ENCODE measurements at places on chromosomes 3 and 15.
A peak's percentile ranks its signal among the peaks of the same experiment; 100 is the strongest.

GRCh38 chr3:116322750-116323375 is 122.4 kb downstream of the LSAMP start:
- DNase-seq = no peak

GRCh38 chr3:103077910-103078309 is 643.1 kb downstream of the ZPLD1 start:
- no peak for DNase-seq

DNA sequence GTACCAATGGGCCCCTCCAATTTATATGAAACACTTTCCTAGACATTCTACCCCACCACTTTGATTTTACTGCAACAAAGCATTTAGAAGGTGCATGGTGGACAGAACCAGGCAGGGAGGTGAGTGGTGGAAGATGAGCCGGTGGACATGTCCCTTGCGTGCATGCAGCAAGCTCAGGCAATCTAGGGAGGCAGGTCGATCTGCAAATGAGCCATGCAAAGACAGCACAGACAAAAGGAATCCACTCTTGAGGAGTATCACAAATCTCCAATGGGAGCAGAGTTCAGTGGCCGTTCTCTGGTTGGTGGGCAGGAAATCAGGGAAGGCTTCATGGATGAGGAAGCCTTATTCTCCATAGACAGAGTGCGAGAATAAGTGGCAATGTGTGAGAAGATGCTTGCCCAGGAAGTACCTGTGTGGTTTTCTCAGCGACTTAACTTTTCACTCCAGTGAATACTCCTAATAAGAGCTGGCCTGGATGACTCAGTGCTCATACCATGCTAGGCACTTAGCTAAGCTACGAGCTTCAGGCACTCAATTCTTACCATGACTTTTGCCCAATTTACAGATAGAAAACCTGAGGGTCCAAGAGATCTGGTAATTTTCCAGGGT is 152.5 kb downstream of the FOXP1 start:
- no peak for DNase-seq

- peak; percentile 65 for DNase-seq
Observed at GRCh38 chr3:172808969-172809546, 58.5 kb downstream of the ECT2 start.

GRCh38 chr3:49244581-49245205 is 32.3 kb downstream of the C3orf62 start:
- peak; percentile 59 for DNase-seq

DNA sequence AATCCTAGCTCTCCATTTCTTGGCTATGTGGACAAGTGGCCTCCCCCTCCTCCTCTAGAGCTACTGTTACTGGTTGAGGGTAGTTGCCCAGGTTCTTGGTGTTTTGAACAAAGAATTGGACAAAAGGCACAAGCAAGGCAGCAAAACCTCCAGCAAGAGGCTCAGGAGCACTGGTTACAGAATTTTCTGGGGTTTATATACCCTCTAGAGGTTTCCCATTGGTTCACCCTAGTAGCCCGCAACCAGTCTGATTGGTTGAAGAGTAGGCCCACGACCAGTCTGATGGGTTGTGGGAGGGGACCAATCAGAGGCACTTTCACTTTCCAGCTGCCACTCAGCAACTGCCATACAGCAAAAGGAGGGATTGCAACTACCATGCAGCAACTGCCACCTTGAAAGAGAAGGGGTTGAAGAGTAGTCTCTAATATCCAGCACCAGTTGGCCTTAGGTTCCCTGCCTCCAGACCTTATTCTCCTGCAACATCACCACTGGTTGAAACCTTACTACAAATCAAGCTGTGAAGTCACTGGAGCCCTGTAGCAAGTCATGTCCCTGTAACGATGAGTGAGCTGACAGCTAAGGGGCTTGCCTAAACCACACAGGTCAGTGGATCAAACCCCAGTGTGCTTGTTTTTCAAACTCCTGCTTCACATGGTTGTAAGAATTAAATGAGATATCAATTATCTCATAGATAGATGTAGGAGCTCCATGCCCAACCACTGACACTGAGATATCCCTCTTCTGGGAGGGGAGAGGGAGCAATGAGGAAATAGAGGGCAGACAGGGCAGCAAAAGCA is 2.9 kb upstream of the C15orf39 start:
- DNase-seq = no peak

DNA sequence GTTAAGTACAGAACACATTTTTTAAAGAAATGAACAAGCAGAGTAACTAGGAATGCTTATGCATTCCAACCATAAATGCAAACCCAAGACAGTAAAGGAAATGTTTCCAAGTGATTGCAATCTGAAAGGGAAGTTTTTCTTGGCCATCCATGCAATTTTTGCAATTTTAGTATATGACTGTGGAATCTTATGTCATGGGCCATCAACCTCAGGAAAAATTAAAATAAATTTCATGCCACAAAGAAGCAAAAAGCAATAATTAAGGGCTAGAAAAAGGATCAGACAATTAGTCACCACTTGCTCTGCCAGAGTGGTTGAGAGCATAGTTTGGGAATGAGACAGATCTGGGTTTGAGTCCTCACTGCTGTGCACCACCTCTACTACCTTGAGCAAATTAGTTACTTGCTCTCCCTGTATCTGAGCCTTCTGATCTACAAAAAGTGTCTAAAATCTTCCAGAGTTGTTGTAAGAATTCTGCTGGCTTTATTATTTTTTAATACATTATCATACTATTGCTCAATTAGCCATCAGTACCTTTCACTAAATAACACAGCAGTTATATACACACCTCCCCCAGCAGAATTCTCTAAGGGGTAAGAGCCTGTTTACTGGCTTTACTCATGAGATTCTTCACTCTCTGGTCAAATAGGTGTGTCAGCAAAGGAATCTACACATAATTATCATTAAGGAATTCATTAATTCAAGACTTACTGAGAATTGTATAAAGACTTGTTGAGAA is 49.7 kb upstream of the FBN1 start:
- DNase-seq = no peak

- no peak for DNase-seq
Observed at GRCh38 chr15:27774638-27775037, 324.5 kb downstream of the OCA2 start.

DNA sequence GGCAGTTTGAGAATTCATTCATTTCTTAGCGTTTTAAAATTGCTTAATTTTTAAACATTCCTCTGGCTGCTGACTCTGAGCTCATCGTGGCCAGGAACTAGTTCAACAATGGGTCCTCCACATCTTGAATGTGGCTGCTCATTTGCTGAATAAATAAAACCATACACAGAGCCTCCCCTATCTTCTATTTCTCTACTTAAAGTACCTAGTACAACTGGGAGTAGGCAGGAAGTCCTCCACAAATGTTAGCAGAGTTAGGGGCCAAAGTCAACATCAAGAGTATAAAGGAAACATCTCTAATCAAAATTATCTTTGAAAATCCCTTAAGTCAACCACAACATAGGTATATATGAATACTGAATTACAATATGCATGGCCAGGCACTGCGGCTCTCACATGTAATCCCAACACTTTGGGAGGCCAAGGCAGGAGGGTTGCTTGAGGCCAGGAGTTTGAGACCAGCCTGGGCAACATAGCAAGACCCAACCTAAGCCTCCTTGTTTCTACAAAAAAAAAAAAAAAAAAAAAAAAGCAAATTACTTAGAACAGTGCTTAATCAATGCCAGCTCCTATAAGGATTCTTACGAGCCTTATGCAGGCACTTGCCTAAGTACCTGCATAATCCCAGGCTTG is 57.5 kb upstream of the LMOD3 start:
- no peak for DNase-seq

GRCh38 chr3:101195951-101196713 is 124.2 kb downstream of the IMPG2 start:
- DNase-seq = peak; percentile 2

DNA sequence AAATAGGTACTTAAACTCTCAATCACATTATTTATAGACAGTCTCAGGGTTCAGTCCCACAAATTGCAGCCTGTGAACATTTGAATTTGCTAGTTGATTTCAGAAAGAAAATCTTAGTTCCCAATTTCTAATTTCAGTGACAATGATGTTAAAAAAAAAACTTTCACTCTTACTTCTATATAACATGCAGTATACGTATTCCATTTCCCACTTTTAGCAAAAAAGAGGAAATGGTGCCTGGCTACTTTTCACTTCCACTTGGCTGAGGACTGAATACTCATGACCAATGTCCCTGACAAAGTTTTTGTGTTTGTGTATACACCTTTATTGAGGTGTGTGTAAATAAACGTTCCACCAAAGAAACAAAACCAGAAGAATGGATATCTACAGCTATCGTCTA is 32.1 kb upstream of the XCR1 start:
- DNase-seq = no peak

- DNase-seq = no peak
Observed at GRCh38 chr15:70643106-70643782, 120.1 kb downstream of the UACA start.

- no peak for DNase-seq
Observed at GRCh38 chr3:87733671-87734367, 325.0 kb downstream of the CGGBP1 start.

DNA sequence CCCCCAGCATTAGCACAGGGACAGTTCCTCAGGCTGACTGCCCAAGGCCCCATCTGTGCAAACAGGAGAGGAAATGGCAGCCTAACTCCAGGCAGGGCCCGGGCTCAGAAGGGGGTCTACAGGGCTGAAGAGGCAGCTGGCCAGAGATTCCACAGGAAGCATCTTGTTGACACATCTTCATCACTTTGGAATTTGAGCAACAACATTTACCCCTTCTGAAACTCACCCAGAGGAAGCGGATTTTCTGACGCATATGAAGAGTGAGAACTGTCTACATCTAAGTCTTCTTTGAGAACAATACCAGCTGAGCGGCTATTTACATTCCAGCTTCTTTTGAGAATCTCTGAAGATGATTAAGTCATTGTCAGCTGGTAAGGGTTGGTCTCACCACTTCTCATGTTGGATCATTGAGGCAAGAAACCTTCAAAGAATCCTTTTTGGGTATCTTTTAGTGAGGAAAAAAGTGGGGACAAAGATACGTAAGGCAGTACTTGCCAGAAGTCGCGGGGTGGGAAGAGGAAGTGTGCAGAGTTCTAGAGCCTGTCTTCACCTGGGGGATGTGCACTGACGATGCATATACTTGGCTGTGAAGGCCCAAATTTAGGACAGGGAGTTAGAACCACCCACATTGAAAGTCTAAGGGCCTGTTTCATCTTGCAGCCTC is 25.4 kb upstream of the SRP14 start:
- peak; percentile 62 for DNase-seq

DNA sequence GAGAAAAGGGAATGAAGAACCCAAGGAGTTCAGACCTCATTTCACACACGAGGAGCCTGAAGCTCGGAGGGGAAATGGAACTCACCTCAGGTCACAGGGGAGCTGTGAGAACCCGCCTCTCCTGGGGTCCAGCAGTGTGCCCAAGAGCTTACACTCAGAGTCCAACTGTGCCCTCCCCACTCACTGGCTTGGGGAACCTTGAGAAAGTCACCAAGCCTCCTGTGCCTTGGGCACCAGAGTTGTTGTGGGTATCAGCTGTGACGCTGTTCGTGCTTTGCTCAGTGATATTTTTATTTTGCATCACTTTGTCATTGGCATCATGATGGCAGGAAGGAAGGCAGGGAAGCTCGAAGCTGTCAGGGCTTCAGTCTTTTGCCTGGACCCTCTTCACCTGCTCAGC is 83.4 kb downstream of the TLE3 start:
- DNase-seq = no peak

DNA sequence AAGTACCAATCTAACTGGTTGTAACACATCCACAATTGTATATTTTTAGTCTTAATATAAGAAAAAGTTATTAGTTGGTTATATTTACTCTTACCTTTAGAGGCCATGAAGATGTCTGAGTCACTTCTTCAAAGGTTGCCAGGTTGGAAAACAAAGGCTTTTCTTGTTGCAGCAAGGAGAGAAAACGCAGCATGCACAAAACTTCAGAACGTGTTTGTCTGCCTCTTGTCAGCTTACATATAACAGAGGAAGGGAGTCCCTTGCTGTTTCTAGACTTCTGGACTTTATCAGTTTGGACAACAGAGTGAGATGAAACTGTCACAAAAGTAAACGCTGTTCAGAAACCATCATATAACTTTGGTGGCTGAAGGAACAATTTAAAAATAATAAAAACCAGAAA is at the start of gene PLSCR5:
TSS of gene PLSCR5 (minus strand) at position 241 of the 400 bp plus-strand sequence. CDS start at position 107, 134 bp downstream.
- DNase-seq = no peak

GRCh38 chr3:11529281-11529680 is 114.4 kb downstream of the VGLL4 start:
- DNase-seq = no peak

DNA sequence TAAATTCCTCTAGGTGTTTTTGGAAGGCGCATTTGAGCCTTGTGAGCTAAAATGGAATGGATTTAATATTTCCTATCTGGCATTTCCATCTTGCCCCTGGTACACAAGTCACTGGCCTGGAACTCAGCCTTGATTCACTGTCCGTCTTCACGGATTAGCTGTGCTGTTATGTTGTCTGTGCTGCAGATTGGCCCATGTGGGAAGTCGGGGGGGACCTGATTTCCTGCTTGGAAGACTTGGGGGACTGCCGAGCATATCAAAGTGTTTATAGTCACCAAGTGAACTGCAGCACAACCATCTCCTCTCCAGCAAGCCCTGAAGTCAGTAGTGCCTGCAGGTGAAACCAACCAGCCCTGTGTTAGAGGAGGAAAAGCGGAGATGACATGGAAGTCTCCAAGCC is 12.2 kb downstream of the GHRL start:
- no peak for DNase-seq

DNA sequence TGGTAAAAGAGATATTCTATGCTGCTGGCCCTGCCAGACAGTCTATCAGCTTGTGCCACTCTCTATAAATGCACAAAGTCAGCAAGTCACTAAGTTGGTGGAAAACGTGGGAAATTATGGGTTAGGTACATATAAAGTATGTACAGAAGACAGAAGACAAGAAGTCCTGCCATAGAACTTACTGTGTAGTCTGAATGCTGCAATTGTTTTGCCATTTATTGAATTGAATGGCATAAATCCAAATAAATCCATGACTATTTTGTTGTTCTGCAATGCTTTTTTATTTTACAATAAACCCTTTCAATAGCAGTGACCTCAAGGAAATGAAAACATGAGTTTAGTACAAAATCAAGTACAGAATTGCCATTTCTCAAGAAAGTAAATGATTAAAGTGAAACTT is 34.1 kb upstream of the TM4SF1 start:
- DNase-seq = no peak

Data from NCI-H146 (cell line).